ENCODE measurements at places on chromosomes 1 and 21. TPM values are rescaled to one million over a fixed set of nuclear protein-coding genes. Genes with fewer than 3 reads are reported as not detected.

DNA sequence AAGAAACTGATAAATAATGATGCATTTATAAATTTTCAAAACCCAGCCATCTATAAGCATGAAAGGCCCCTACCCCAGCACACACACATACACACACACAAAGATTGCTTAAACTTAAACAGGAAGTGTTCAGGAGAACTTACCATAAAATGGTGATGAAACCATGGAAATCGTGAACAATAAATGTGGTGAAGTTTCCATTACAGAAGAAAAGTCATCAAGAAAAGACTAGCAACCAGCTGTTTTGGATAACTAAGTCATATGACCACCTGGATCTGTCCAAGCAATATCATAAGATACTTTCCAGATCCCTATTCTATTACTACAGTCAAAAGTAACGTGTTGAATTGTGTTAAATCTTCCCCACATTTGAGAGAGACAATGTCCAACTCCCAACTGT is 24.1 kb downstream of the RGS5 start:
- no peak for DNase-seq

DNA sequence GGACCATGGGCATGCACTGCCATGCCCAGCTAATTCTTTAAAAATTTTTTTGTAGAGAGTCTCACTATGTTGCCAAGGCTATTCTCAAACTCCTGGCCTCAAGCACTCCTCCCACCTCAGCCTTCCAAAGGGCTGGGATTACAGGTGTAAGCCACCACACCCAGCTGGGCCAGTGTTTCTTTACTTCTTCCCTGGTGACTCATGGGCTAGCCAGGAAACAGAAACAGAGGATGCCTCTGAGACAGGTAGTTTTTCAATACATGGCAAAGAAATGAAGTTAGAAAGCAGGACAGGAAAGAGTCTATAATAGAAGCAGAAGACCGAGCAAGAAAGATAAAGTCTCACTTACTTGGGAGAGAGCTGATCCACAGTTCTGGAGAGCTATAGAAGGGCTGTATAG is 7.6 kb upstream of the C1orf74 start:
- no peak for DNase-seq

GRCh38 chr21:34919406-34919805 is 129.7 kb downstream of the RUNX1 start:
- no peak for DNase-seq

- DNase-seq = no peak
Observed at GRCh38 chr21:25039461-25040380, 567.6 kb downstream of the MRPL39 start.

DNA sequence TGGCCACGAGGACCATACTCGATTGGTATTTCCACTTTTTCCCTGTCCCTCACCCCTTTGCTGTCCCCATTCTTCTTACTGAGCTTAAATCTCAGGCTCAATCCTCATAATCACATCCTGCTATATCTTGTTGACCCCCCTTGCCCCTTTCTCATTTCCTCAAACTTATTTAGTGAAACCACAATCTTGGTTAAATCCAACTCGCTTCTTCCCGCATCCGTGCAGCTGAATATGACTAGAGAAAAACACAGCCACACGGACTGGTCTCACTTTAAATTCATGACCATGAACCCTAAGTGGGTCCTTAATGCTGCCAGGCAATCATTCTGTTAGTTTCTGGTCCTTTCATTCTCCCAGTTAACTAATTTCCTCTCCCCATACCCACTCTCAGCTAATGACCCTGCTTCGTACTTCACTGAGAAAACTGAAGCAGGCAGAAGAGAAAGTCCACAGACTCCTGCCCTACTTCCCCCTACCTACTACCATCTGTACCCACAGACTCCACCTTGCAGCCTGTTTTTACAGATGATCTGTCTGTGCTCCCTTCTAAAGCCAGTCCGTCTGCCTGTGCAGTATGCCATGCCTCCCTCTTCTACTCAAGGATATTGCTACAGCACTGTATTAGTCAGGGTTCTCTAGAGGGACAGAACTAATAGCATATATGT is 96.8 kb upstream of the LMO4 start:
- no peak for DNase-seq

DNA sequence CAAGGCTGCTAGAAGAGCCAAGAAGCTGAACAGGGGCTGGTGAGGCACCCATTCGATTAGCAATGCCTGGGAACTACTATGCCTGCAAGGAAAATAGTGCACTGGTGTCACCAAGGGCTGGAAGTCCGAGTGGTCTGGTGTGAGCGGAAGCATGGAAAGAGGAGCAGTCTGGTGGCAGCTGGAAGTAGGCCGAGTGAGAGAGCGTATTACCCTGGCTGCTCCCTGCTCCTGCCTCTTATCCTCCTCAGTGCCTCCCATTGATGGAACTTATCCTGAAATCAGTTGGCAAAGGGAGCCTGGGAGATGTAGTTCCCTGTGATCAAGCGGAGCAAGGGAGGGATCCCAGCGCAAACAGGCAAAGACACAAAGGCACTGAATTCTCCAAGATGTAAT is 9.6 kb downstream of the SMAP2 start:
- no peak for DNase-seq

- no peak for DNase-seq
Observed at GRCh38 chr1:18580691-18581419, 49.8 kb upstream of the PAX7 start.

- no peak for DNase-seq
Observed at GRCh38 chr21:20418353-20418752, 579.9 kb upstream of the NCAM2 start.

GRCh38 chr1:241706967-241707366 is 54.9 kb downstream of the WDR64 start:
- peak; percentile 57 for DNase-seq

- DNase-seq = no peak
Observed at GRCh38 chr1:172143384-172144055, 277.0 kb upstream of the C1orf105 start.

DNA sequence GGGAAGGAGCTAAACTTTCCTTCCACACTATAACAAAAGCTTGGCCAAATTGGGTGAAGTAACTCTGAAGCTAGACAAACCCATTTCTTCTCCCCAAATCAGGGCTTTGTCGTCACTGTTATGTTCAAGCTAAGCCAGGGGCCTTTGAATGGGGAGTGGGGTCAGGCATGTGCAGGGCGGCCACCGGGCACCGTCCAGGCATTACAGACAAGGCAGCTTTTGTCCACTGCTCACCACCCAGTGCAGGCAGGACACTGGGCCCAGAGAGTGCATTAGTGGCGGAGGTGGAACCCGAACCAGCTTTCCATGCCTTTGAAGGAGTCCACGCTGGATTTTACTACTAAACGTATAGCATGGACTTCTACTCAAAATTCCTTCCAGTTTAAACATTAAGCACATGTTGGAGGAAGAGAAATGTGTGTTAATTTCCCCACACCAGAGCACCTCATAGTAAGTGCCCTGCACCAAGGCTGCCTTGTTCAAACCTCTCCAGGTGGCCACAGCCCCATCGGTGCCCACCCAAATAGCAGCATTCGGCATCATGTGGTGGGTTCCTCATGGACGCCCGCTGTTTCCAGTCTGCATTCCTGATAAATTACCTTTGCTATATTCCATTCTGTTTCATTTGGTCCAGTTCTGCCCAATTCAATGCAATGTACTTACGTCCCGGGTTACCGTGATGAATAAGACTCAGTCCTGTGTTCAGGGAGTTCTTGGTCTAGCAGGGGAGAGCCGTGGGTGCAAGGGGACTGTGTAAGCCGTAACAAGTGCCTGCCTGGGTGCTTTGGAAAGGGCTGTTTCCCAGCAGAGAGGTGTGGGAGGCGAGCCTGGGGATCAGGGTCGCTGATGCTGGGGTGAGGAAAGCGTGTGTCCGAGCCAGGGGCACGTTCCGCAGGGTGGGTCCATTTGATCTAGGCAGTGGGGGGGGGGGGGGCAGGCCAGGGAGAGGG is 1.6 kb downstream of the UBASH3A start:
- DNase-seq = no peak

DNA sequence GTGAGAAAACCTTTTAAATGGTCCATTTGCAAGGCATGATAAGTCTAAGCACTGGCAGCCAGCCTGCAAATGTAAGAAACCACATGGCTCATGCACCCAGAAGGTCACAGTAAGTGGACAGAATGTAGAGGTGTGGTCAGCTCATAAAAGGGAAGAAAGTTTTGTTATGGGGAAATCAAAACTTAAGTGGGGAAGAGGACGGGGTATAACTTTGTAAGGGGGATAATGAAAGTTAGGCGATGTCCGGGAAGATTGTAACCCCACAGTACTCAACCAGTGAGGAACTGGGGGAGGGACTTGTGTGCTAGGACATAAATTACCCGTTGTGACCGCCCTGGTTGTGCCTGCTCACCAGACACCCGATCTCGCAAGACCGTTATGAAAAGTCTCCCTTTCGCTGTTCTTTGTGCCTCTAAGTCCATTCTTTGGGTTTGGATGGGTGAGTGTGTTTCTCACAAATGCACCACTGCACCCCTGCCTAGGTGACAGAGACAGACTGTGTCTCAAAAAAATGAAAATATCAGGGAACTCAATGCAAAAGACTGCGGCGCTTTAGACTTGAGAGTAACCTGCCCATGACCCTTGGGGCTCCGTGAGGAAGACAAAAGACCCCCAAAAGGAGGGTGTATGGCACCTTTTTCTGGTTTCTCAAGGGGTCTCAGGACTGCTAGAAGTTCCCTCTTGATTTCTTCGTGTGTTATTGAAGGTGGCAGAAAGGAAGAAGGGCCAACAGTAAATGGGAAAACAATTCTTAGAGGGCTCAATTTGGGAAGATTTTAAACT is 28.6 kb upstream of the ZNF496 start:
- DNase-seq = no peak

- DNase-seq = no peak
Observed at GRCh38 chr1:82813386-82813785, 1012.7 kb downstream of the ADGRL2 start.

DNA sequence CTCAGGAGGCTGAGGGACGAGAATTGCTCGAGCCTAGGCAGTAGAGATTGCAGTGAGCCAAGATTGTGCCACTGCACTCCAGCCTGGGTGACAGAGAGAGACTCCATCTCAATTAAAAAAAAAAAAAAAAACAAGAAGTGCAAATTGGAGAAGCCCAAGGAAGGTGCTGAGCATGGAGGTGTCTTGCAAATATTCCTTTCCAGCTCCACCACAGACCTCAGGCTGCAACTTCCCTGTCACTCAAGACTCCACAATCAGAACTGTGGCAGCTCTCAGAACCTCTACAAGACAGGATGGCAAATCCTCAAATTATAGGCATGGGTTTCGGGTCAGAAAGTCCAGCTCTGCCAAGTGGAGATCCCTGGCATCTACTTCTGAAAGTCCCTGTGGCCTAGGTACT is 104.4 kb upstream of the TIAM1 start:
- no peak for DNase-seq

DNA sequence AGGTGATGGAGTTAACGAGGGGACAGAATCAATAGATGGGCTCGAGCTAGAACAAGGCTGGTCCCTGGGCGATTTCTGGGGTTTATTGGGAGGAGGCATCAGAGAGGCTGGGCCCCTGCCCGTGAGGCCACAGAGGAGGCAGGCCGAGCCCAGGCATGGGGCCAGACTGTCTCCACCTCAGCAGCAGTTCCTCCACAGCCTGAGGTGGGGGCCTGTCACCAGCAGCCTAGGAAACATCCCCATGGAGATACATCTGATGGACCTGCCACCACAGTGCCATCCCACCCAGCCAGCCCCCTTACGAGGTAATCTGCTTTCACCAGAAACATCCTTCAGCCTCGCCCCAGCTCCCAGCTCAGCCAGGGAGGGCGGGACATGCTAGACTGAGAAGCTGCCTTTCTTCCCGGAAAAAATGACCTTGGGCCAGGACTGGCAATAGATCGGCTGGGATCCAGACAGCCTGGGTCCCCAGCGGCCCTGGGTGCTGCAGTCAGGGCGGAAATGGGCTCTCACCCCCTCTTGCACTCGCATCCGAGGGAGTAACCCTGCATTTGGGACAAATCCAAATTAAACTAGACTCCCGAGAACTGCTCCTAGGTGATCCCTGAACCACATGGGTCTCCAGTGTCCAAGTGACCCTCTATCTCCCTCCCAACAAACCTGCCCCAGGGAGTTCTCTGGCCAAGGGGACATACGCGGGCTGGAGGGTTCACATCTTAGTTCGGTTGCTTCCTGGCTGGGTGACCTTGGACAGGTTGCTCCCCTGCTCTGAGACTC is 10.0 kb upstream of the EPHA8 start:
- no peak for DNase-seq

- peak; percentile 60 for DNase-seq
Observed at GRCh38 chr1:202192770-202193613, 607 bp upstream of the LGR6 start.

DNA sequence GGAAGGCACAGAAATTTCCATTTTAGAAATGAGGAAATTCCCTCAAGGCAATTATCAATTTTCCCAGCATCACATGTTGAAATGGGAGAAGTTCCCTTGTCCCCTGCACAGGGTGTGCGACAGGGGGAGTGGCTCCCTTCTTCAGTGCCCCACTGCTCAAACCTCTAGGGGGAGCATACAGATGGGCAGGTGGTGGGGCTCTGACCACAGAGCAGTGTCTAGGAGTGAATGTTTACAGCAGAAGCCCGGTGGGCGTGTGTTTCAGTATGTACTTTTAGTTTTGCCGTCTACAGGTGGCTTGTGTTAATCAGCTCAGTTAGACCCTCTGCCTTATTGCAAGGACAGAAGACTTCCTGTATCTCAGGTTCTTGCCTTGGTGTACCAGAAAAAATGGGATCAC is 493.7 kb upstream of the PLXNA2 start:
- DNase-seq = no peak

DNA sequence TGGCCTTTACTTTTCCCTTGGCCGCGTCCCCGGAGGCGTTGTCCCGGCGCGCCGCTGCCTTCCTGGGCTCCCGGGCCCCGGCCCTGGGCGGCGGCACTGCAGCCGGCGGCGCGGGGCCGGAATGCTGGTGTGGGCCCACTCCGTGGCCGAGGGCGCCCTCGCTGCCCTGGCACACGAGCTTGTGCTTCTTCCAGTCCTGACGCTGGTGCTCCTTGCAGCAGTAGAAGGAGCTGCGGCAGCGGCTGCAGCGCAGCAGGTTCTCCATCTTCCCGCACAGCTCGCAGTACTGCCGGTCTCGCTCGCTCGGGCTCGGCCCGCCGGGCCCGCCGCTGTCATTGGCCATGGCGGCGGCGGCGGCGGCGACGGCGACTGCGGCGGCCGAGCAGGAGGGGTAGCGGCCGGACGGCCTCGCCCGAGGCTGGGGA is 529 bp downstream of the EGLN1 start:
- no peak for DNase-seq

GRCh38 chr1:96771847-96772246 is 50.3 kb downstream of the PTBP2 start:
- DNase-seq = no peak

- no peak for DNase-seq
Observed at GRCh38 chr21:28089599-28090441, 902.9 kb downstream of the LTN1 start.

The ZSWIM5 gene
- total RNA-seq = 4.4 TPM

The KMO gene
- total RNA-seq = 0.18 TPM

The PCBP3 gene
- total RNA-seq = 7.1 TPM

The VSIG8 gene
- total RNA-seq = not detected

The AKR7A3 gene
- 1.8 TPM for total RNA-seq

The ATP13A2 gene
- 33.7 TPM for total RNA-seq

The CD52 gene
- total RNA-seq = 9.8 TPM

The NBPF20 gene
- 4.0 TPM for total RNA-seq

The ERO1B gene
- total RNA-seq = 11.8 TPM

The PLPPR4 gene
- 5.1 TPM for total RNA-seq

Data from ureter (tissue), 1 donor.